ENCODE measurements at places on chromosomes 7 and 10.

GRCh38 chr10:43221419-43222209 is 45.3 kb downstream of the RASGEF1A start:
- DNase-seq, result no peak

- no peak for DNase-seq
Measured at GRCh38 chr7:29798422-29798821, 7.9 kb upstream of the WIPF3 start.

GRCh38 chr10:22659866-22660265 is 54.5 kb downstream of the PIP4K2A start:
- DNase-seq, result no peak

DNA sequence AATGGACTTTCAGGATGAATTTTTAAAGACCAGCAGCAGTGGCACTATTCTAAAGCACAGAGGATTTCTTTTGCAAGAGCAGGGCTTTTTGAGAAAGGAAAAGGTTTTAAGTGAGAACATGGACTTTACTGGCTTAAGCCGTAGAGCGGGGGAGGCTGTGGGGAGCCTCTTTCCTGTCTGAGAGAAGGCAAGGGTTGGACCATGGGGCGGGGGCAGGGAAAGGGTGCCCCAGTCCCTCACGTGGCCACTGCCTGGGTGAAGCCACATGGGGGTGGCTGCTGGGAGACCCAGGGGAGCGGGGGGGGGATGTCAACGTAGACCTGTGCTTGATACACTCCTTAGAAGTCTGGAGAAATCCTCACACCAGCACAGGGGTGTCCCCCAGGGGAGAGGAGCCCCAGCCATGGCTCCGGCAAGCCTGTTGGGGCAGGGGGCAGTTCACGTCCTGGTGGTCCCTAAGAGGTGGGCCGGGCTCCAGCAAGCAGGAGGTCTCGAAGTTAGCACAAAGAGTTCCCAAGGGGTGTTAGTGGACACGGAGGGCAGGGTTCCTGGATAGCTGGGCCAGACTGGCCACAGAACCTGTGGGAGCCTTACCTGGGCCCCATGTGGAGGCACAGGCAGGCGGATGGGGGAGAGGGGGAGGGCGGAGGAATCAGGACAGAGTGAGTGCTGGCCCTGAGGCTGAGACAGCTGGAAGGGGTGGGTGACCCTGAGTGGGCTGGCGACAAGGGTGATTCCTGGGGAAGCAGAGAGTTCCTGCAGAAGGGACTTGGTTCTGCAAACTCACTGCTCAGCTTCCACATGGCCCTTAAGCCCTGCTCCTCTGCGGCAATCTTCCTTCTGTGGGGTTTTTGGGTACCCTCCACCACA is 36.9 kb upstream of the ELFN1 start:
- DNase-seq, result no peak

DNA sequence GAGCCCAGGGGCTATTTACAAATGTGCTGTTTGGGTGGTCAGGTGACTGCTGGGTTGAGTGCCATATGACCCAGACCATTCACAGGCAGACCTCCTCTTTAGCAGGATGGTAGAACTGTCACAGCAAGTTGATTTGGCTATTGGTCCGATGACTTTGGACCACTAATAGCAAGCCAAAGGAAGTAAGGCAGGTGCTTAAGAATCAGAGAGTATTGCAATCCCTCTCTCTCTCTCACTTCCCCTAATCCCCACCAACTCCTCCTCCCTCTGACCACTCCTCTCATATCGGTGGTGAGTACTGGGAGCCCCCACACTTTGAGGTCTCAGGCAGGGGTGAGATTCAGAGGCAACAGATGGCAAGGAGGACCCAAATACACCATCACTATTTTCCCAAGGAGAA is 165.3 kb downstream of the TRIL start:
- DNase-seq, result no peak

GRCh38 chr7:70693321-70693685 is 438.6 kb upstream of the GALNT17 start:
- no peak for DNase-seq

GRCh38 chr10:61758433-61758832 is 95.7 kb downstream of the CABCOCO1 start:
- DNase-seq, result no peak
